Stomach (tissue), 19 donors: ENCODE measurements at places on chromosomes 13 and 19. TPM values are rescaled to one million over a fixed set of nuclear protein-coding genes. Genes with fewer than 3 reads are reported as not detected.

- no peak for DNase-seq
These were observed 2.0 kb downstream of the EGLN2 start for GRCh38 chr19:40800997-40801377.

GRCh38 chr19:50877338-50877737 is 4.1 kb downstream of the KLK2 start:
- DNase-seq = no peak

GRCh38 chr13:45696610-45697226 is 5.4 kb upstream of the CBY2 start:
- DNase-seq = no peak

- no peak for DNase-seq
These were observed 6.9 kb downstream of the SYDE1 start for GRCh38 chr19:15114153-15114540.

DNA sequence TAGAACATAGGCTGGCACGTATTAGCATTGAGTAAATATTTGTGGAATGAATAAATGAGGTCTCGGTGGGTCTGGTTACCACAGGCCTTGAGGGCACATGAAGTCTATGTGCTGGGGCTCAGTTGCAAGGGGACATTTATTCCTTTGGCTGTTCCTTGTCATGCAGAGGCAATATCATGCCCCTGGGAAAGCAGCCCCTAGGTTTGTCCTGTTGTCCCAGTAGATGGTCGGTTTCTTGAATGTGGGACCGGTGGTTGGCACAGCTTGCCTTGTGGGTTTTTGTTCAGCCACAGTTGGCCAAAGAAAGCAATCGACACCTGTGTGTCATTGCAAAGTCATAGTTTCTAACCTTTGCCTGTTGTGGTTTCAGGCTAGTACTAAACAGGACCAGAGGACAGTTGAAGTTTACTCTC is 24.7 kb upstream of the GPR183 start:
- DNase-seq = no peak

DNA sequence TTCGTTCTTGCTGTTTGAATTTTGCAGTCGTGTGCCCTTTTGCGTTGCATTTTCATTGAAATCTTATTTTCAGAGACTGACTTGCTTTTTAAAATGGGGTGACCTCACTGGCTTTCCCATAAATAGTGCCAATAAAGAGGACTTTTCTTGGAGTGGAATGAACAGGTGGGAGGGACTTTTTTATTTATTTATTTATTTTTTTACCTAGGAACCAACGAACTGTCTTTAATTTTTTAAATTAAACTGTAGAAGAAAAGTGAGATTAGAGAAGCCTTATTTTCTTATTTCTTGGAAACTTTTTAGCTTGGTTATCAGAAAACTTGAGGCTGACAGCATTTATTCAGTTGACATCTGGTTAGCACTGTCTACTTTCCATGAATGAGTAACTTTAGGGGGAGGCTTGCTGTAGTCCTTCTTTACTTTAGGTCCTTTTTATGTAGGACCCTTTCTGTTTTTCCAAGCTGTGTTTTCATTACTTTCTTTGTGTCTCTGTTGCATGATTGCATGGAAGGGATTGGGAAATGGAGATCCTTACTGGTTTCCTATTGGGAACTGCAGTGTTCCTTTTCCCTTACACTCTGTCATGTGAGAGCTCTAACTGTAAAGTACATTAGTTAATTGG is 1.7 kb downstream of the SLAIN1 start:
- no peak for DNase-seq

GRCh38 chr19:37716140-37716539 is 3.4 kb downstream of the ZNF607 start:
- DNase-seq = no peak

GRCh38 chr19:49940482-49940791 is 11.1 kb upstream of the NUP62 start:
- DNase-seq = no peak

DNA sequence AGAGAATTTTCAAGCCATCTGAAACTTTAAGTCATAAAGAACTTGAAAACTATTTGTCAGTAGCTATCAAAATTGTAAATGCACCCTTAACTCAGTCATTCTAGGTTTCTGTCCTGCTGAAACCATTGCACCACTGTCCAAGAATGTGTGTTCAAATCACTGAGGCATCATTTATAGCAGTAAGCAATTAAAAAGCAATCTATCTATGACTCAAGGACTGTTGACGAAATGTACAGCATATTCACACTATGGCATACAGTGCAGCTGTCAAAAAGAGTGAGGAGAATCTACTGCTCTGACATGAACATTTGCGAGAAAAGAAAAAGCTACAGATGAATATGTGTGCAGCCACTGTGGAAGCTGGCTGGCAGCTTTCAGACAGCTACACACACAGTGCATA is 71.2 kb downstream of the ING1 start:
- DNase-seq = no peak

DNA sequence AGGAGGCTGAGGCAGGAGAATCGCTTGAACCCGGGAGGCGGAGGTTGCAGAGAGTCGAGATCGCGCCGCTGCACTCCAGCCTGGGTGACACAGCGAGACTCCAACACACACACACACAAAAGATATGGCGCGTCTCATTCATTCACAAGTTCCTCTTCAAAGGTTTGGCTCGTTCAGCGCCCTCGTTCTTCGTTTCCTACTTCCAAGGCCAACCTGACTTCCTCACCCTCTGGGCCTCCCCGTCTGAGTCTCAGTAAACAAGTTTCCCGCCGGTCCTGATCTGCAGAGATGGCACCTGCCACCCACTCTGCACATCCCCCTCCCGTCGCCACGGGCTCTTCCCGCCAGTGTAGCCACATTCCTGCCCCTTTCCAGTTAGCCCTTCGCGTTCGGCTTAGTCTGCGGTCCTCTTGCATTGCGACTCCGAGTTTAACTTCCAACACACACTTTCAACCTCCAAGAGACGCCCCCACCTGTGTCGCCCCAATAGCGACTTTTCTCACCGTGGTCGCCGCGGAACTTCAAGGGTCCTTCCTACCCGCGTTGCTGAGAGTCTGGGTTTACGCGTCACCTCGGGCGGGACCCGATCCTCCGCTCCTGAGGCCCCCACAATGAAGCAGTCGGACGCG is 1.3 kb upstream of the BSG start:
- peak; percentile 82 for DNase-seq

- DNase-seq = no peak
These were observed 2.7 kb downstream of the FCHO1 start for GRCh38 chr19:17753976-17754375.

- no peak for DNase-seq
These were observed 968.8 kb downstream of the TUBA3C start for GRCh38 chr13:18212873-18213272.

- DNase-seq = peak; percentile 45
These were observed 19.4 kb downstream of the CNFN start for GRCh38 chr19:42370626-42371175.

DNA sequence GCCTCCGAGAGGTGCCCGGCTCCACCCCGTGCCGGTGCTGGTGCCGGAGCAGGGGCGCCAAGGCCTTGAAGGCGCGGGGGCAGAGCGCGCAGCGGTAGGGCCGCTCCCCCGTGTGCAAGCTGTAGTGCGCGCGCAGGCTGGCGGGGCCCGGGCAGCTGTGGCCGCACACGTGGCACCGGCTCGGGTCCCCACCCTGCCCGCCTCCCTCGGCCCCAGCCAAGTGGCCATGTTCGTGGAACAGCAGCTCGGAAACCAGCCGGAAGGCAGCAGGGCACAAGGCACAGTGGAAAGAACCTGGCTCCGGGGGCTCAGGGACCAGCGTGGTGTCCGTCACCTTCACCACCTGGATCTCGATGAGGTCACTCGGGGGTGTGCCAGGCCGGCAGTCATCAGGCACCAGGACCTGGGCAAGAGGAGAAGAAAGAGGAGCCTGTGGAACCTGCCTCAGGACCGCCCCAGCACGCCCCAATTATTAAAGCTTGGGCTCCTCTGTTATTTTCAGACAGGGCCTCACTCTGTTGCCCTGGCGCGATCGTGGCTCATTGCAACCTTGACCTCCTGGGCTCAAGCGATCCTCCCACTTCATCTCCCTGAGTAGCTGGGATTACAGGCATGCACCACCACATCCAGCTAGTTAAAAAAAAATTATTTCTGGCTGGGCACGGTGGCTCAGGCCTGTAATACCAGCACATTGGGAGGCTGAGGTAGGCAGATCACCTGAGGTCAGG is 2.0 kb downstream of the ZNF784 start:
- DNase-seq = no peak

GRCh38 chr19:40433391-40434216 is 7.8 kb upstream of the SERTAD1 start:
- DNase-seq = peak; percentile 91

DNA sequence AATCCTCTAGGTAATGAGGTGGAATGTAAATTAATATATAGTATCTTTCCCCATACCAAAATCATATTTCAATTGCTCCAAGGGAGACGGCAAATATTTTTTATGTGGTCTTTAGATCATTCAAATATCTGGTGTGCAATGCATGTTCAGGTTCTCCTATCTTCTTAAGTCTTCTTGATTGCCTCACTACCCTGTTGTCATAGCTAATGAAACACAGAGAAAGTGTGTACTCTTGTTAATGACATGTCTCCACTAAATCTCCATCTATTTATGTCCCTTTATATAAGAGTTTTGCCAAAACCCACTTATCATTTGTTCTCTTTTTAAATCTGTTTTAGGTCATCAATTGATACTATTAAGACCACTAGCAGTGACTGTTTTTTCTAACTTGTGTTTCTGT is 6.6 kb downstream of the STARD13 start:
- no peak for DNase-seq

DNA sequence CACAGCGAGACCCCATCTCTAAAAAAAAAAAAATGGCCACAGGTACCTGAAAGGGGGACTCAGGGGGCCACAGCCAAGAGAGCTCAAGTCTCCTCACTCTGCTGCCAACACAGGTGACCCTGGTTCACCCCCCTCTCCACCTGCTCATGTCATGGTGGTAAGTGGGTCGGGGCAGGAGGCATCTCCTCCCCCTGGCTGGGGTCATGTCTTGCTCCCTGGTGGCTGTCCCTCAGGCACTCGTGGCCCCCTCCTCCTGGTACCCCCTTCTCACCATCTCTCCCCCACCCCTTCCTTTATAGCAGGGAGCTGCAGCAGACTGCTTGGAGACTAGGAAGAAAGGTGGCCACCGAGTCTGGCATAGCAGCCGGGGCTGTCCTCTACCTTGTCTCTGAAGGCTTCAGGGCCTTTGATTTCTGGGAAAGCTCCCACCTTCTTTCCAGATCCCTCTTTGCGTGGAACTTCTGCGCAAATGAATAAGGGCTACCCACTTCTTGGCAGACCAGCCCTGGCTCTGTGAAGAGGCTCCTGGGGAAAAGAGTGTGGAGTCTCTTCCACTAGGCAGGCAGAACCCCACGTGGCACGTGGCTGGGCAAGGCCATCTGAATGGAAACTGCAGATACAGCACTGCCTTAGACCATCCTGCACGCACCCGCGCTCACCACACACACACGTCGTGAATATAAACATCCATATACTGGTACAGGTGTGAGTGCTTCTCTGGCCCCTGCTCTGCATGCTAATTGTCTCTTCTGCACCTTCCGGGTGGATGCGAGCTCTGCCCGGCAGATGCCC is 20.1 kb upstream of the MIER2 start:
- DNase-seq = no peak

DNA sequence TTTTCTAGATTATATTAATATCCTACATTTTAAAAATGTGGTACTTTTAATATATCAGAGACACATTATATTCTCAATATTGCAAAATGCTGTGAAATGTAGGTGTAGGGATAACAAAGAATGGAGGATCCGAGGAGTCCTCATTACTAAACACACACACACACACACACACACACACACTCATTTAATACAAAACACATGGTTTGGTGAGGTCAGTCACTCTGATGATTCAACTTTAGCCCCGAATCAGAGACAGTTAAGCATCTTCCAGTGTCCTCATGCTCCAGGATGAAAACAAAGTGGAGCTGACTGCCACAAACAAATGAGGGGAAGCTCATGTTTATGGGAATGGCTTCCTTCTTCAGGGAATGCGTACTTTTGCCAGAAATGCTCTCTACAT is 147.5 kb downstream of the CYSLTR2 start:
- no peak for DNase-seq

GRCh38 chr13:44437356-44438233 is 64.0 kb downstream of the SERP2 start:
- peak; percentile 67 for DNase-seq

ZNF460 gene
- total RNA-seq = 56.7 TPM

KXD1 gene
- total RNA-seq = 30.8 TPM

PLK5 gene
- total RNA-seq = not detected

TYROBP gene
- 14.1 TPM for total RNA-seq

MEIOSIN gene
- total RNA-seq = not detected

NKPD1 gene
- total RNA-seq = not detected

RPS5 gene
- 1,517 TPM for total RNA-seq

DACH1 gene
- 1.8 TPM for total RNA-seq

PROZ gene
- total RNA-seq = not detected

CGB3 gene
- total RNA-seq = not detected

ACOD1 gene
- not detected for total RNA-seq

YJU2 gene
- 3.5 TPM for total RNA-seq

NCAN gene
- not detected for total RNA-seq

RAVER1 gene
- total RNA-seq = 21.4 TPM

PDCD2L gene
- total RNA-seq = 4.6 TPM
